PC-3 (cell line): ENCODE measurements at places on chromosomes 1 and 21. TPM values are rescaled to one million over a fixed set of nuclear protein-coding genes. Genes with fewer than 3 reads are reported as not detected.
A peak's percentile ranks its signal among the peaks of the same experiment; 100 is the strongest.

The SYCP1 gene
- not detected in 2 replicates for total RNA-seq

GRCh38 chr1:169133801-169134502 lies 27.5 kb downstream of the ATP1B1 start:
- H3K27ac ChIP-seq, result no peak overlapping the region
- peaks cover 27% of the 10 kb centered on the region for H3K4me1 ChIP-seq
- no peak overlapping the region for H3K4me3 ChIP-seq
- peaks cover 40% of the 10 kb centered on the region for H3K36me3 ChIP-seq
- H3K27me3 ChIP-seq, result no peaks in the 10 kb centered on the region

- H3K27me3 ChIP-seq, result no peaks in the 10 kb centered on the region
- H3K4me1 ChIP-seq, result peaks cover 27% of the 10 kb centered on the region
- H3K36me3 ChIP-seq, result no peaks in the 10 kb centered on the region
- H3K4me3 ChIP-seq, result no peak overlapping the region
- no peak for DNase-seq
- no peak overlapping the region for H3K27ac ChIP-seq
Observed at GRCh38 chr21:23949493-23949892, 1657.8 kb downstream of the MRPL39 start.

- H3K27me3 ChIP-seq, result no peaks in the 10 kb centered on the region
- H3K4me3 ChIP-seq, result no peak overlapping the region
- DNase-seq, result peak; percentile 73
- no peak overlapping the region for H3K27ac ChIP-seq
- no peaks in the 10 kb centered on the region for H3K36me3 ChIP-seq
Observed at GRCh38 chr1:199113265-199113869, 474.5 kb downstream of the PTPRC start.

DNA sequence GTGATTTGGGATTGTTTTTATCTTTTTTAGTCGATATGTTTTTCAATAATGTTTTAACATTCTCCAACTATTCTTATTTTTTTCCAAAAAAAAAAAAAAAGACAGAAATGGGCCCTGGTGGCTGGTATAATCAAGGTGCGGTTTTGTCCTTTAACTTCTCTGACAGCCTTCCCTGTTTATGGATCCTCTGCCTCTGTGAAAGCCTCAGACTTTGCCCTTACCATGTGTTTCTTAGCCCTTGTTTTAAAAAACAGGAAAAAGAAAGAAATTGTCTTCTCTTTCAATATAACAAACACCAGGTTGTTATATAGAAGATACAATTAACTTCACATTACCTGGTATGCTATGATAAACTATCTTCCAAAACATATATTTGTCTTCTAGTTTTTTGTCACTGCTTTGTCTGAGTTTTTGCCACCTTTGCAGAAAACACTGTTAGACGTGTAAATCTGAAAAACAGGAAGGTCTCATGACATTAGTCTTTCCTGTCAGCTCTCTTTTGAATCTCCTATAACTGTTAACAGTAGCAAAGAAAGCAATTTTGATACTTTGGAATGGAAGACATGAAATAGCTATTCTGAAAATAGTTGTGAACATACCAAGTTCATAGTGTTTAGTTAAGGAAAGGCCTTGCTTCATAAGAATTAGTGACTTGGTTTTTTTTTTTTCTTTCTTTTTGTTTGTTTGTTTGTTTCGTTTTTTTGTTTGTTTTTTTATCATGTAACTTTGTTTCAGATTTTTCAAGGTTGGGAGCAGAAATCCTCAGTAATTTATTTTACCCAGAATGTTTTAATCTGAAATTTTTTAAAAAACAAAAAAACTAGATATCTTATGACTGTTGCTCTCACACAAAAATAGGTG lies 31.7 kb upstream of the CACYBP start:
- H3K4me3 ChIP-seq, result no peak overlapping the region
- peaks cover 52% of the 10 kb centered on the region for H3K4me1 ChIP-seq
- no peaks in the 10 kb centered on the region for H3K36me3 ChIP-seq
- DNase-seq, result no peak
- no peaks in the 10 kb centered on the region for H3K27me3 ChIP-seq
- H3K27ac ChIP-seq, result 0 out of 2 replicates have a peak overlapping the region, but pooled peaks have one; percentile 4

The OR6K3 gene
- not detected in 2 replicates for total RNA-seq

DNA sequence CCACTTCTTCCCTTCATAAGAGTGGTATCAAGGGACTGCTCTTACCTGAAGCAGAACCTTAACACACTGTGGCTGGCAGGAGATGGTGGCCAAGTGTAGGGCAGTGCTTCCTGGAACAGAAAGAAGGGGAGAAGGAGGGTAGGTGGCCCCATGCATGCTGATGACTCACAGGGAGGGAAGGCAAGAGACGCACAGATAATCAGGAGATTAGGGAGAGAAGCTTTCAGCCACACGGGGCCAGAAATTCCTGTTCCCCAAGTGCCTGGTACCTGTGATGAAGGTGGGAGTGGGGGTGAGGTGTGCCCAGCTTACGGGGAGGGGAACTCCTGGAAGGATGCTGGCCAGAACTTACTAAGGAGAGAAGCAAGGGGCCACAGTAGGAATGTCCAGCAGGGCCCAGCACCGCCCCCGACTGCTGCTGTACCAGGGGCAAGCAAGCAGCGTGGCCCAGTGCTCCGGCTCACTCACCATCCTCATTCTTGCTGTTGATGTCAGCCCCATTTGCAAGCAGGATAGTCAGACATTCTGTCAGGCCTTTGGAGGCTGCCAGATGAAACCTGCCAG lies 7.7 kb downstream of the ANKRD35 start:
- H3K27ac ChIP-seq, result no peak overlapping the region
- H3K4me3 ChIP-seq, result no peak overlapping the region
- H3K4me1 ChIP-seq, result peaks cover 11% of the 10 kb centered on the region; the same call in 1 of the 2 replicates
- no peaks in the 10 kb centered on the region for H3K27me3 ChIP-seq
- no peaks in the 10 kb centered on the region for H3K36me3 ChIP-seq
- DNase-seq, result peak; percentile 33

The SEC16B gene
- total RNA-seq, result 0.07 and 0.40 TPM in 2 replicates

GRCh38 chr21:21385404-21385803 lies 387.2 kb downstream of the NCAM2 start:
- no peak overlapping the region for H3K27ac ChIP-seq
- no peak overlapping the region for H3K4me3 ChIP-seq
- H3K36me3 ChIP-seq, result no peaks in the 10 kb centered on the region
- no peaks in the 10 kb centered on the region for H3K27me3 ChIP-seq

DNA sequence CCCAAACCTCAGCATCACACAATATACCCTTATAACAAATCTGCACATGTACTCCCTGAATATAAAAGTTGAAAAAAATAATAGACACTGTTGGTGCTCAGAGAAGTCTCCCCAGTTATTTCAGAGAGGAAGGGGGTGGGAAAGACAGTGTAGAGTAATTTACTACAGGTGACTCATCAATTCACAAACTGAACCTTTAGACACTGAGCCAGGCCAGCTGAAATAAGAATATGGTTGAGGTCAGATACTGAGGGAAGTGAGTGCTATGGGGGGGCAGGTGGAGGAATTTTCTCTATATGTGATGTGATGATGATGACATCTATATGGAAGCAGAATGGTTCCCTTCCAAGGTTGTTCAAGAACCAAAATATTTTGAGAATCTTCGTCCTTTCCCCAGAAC lies 50.1 kb downstream of the MRPL39 start:
- peaks cover 17% of the 10 kb centered on the region for H3K4me1 ChIP-seq
- peak; percentile 51 for DNase-seq
- no peak overlapping the region for H3K27ac ChIP-seq
- H3K36me3 ChIP-seq, result no peaks in the 10 kb centered on the region
- no peak overlapping the region for H3K4me3 ChIP-seq
- H3K27me3 ChIP-seq, result no peaks in the 10 kb centered on the region

GRCh38 chr1:50424884-50425375 lies 1.7 kb upstream of the DMRTA2 start:
- no peaks in the 10 kb centered on the region for H3K4me1 ChIP-seq
- H3K27ac ChIP-seq, result no peak overlapping the region
- DNase-seq, result no peak

GRCh38 chr1:202010180-202011015 lies at the start of gene ELF3:
Gene ELF3, plus strand, starts transcription at chr1:202010587. Its CDS starts 550 bp downstream, at chr1:202011137.
- peaks cover 37% of the 10 kb centered on the region for H3K36me3 ChIP-seq
- DNase-seq, result peak; percentile 96

DNA sequence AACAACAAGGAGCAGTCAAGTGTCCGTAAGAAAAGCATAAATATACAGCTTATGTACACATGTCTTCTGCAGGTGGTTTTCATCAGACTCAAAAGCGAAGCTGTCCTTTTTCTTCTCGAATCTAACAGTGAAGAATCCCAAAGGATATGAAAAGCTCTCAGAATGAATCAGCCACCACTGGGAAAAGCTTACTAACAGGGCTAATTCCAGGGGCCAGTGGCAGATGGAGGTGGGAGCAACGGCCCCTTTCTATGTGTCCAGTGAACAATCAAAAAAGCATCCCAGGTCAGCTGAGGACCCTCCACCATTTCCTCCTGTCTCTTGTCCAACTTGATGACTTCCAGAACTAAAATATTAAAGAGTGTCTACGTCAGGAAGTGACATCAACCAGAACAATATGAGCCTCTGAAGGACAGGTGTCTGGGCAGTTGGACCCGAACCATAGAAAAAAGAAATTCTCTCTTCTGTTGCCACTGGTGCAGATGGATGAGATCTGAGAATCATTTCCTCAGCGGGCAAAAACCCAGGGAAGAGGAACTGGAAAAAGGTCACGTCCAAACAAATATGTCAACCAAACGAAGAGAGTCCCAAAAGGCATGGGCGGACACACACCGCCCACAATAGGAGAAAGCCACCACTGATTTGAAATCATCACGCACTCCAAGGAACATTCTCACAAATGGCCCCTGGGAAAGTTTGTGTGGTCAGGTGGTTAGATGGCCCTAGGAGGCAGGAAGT lies 70.4 kb upstream of the TIAM1 start:
- H3K36me3 ChIP-seq, result no peaks in the 10 kb centered on the region
- H3K27ac ChIP-seq, result no peak overlapping the region
- no peak overlapping the region for H3K4me3 ChIP-seq
- H3K4me1 ChIP-seq, result no peaks in the 10 kb centered on the region
- DNase-seq, result no peak
- no peaks in the 10 kb centered on the region for H3K27me3 ChIP-seq

- no peak overlapping the region for H3K4me3 ChIP-seq
Observed at GRCh38 chr1:206829875-206830274, 35.5 kb upstream of the IL20 start.

The COL11A1 gene
- total RNA-seq, result not detected in 2 replicates

DNA sequence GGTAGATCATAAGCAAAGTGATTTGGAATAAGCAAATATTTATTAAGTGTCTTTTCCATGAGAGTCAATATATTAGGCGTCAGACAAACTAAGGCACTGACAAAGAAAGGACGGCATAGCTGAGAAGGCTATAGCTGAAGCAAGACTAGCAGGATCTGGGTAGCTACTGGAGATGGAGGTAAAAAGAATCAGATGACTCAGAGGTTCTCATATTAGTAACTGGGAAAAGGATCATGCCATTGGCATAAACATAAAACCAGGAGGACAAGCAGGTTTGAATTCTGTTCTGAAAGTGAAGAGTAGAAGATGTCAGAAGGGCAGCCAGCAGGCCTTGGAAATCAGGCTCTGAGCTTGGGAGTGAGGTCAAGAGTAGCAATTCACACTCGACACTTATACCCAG lies 531.9 kb downstream of the PTPRC start:
- no peaks in the 10 kb centered on the region for H3K27me3 ChIP-seq
- H3K36me3 ChIP-seq, result no peaks in the 10 kb centered on the region
- H3K4me3 ChIP-seq, result no peak overlapping the region
- peak; percentile 11 for DNase-seq
- H3K4me1 ChIP-seq, result no peaks in the 10 kb centered on the region
- H3K27ac ChIP-seq, result no peak overlapping the region

The GBP7 gene
- 0.07 TPM in 1 of 2 replicates, not detected in the other for total RNA-seq

The KAZN gene
- total RNA-seq, result 2.0 and 2.5 TPM in 2 replicates

GRCh38 chr1:225657462-225657989 lies 4.6 kb upstream of the ENAH start:
- H3K4me1 ChIP-seq, result peaks cover 40% of the 10 kb centered on the region
- H3K27ac ChIP-seq, result peak overlapping the region; percentile 12
- no peaks in the 10 kb centered on the region for H3K36me3 ChIP-seq
- H3K4me3 ChIP-seq, result peak overlapping the region; percentile 8; the same call in 1 of the 2 replicates

- no peak for DNase-seq
- no peak overlapping the region for H3K27ac ChIP-seq
- peaks cover 45% of the 10 kb centered on the region for H3K4me1 ChIP-seq
- no peaks in the 10 kb centered on the region for H3K27me3 ChIP-seq
- H3K4me3 ChIP-seq, result no peak overlapping the region
Observed at GRCh38 chr1:99173282-99173681, 91.0 kb upstream of the PLPPR4 start.

DNA sequence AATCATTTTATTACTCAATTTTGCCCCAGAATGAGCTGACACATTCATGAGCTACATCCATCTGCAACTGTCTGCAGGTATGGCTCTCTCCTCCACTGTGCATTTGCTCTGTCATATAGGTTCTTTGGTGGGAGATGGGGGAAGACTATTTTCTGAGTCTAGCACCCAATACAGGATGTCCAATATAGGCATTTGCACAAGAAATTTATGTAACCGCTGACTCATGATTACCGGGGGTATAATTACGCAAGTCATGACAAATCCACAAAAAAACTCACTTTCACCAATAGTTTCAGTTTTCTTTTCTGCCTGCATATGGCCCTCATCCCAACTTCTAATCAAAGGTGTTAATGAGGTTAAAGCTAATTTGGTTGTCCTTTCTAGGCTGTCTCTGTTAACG lies 17.5 kb upstream of the VSIG8 start:
- no peak overlapping the region for H3K4me3 ChIP-seq
- DNase-seq, result peak; percentile 91

DNA sequence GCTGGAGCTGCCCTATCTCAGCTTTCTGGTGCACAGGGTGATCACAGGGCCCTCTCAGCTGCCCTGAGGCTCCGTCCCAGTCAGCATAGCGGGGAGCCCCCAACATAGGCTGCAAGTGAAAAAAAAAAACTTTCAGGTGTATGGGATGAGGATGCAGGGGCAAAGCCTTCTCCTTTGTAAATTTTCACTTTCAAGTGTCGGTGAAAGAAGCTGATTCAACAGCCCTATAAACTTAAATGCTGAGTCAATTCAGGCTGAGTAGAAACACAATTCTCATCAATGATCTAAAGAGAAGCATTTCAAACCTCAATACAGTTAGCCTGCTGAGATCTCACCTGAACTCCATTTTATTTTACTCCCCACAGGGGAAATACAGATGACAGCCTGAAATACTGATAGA lies 171.2 kb downstream of the SEC16B start:
- no peak overlapping the region for H3K27ac ChIP-seq
- DNase-seq, result no peak
- H3K27me3 ChIP-seq, result peaks cover 12% of the 10 kb centered on the region
- no peaks in the 10 kb centered on the region for H3K36me3 ChIP-seq
- no peak overlapping the region for H3K4me3 ChIP-seq

DNA sequence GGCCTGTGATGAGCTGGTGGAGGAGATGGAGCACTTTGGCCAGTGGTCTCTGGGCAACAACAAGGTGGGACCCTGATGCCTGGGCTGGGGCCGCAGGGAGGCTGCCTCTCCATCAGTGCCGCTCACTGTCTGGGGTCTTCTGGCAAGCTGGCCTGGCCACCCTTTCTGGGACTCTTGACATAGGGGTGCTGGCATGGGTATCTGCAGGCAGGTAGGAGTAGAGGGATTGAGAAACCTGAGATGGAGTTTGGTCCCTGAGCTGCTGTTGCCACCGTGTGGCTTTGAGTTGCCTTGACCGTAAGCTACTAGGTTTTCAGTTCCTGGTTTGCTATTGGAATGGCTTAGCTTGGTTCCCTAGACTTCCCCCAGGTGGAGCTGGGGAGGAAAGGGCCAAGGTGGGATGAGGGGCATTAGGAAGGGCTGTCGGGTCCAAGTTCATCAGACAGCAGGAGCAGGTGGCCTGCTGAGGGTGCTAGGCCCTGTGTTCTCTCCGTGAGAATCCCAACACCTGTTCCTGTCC lies 13.2 kb upstream of the MFN2 start:
- no peak overlapping the region for H3K4me3 ChIP-seq
- H3K27ac ChIP-seq, result no peak overlapping the region
- peaks cover 11% of the 10 kb centered on the region for H3K36me3 ChIP-seq
- peak; percentile 60 for DNase-seq
- no peaks in the 10 kb centered on the region for H3K4me1 ChIP-seq

The C2CD4D gene
- 0.58 and 2.8 TPM in 2 replicates for total RNA-seq
